Stimulated activated CD4-positive, alpha-beta T cell treated with anti-CD3 and anti-CD28 coated beads, Interleukin-12 subunit alpha, Interleukin-12 subunit beta, amount 100 ng/mL, for 48 hours (primary cell): ENCODE measurements at places on chromosomes 16 and 17.

GRCh38 chr17:47203984-47204721 lies 5.0 kb upstream of the MYL4 start:
- DNase-seq, result peak; percentile 44

DNA sequence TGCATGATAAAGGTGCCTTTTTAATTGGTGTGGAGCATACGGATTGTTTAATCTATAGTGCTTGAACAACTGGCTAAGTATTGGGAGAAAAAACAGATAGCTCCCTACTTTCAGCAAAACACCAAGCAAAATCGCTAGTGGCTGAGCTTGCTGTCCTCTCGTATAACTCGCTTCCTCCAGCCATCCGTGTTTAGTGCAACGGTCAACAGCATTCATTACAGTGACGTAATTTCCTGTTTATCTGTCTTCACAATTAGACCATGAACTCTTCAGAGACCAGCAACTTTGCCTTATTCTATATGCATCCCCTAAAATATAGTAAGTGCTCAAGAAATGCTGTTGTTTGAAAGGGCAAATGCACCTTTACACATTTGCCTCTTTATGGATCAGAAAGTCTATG lies 511.9 kb downstream of the HAPSTR1 start:
- DNase-seq, result no peak

DNA sequence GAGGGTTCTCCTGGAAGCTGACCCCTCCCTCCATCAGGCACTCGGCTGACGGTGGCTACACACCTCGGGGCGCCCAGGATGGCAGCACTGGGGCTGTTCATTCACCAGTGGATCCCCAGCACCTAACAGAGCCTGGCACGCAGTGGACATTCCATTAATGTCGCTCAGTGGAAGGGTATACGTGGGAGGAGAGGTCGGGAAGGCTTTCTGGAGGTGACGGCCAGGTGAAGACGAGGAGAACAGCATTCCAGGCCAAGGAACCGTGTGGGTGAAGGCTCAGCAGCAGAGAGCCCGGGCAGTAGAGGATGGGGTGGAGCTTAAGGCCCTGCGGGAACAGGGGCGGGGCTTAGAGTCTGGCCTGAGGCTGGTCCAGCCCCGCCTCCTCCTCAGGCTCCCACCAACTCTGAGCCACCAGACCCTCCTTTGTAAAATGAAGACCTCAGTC lies 2.5 kb upstream of the HS3ST6 start:
- no peak for DNase-seq

DNA sequence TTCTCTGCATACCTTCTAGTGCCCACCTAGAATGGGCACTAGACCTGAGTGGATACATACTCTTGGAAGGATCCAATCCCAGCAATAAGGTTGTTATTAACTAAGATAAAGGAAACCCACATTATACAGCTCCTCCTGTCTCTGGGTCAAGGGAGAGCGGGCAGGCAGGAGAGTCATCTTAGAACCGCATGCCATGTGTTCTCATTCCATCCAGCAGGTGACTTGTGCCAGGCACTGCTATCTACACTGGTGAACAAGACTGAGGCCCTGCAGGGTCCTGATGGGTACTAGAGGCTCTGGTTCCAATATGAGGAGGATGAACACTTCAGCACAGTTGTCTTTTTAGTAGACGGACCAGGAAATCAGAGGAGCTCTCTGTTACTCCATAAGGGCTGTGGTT lies 5.9 kb upstream of the CD300H start:
- DNase-seq, result no peak

DNA sequence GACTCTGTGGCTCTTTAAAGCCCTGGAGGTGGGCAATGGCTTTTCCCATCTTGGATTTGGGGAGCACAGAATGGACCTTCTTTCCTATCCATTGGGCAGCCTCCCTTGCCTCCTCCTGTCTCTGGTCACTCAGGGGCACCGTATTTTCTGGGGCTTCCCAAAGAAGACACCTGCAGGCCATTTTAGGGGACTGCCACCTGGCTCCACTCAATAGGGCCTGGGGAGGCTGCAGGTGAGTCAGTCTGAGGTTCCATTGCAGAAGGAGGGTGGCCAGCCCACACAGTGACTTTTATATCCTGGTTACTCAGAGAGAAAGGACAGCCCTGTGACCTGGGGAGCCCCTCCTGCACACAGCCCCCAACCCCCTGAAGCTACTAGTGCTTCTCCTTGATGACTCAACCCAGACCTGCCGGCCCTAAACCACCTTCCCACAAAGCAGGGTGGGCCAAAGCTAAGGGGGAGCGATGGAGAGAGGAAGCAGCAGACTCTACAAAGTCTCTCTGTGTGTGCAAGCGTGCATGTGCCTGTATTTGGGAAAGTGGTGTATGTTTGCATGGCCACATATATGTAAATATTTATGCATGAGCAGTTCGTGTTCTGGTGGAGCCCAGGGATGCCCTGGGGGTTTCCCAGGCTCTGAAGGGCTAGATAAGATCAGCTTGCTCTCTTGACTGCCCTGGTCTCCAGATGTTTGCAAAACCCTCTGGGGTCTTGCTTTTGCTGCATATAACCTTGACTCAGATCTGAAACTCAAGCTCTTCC lies 5.0 kb downstream of the CX3CL1 start:
- DNase-seq, result peak; percentile 15

DNA sequence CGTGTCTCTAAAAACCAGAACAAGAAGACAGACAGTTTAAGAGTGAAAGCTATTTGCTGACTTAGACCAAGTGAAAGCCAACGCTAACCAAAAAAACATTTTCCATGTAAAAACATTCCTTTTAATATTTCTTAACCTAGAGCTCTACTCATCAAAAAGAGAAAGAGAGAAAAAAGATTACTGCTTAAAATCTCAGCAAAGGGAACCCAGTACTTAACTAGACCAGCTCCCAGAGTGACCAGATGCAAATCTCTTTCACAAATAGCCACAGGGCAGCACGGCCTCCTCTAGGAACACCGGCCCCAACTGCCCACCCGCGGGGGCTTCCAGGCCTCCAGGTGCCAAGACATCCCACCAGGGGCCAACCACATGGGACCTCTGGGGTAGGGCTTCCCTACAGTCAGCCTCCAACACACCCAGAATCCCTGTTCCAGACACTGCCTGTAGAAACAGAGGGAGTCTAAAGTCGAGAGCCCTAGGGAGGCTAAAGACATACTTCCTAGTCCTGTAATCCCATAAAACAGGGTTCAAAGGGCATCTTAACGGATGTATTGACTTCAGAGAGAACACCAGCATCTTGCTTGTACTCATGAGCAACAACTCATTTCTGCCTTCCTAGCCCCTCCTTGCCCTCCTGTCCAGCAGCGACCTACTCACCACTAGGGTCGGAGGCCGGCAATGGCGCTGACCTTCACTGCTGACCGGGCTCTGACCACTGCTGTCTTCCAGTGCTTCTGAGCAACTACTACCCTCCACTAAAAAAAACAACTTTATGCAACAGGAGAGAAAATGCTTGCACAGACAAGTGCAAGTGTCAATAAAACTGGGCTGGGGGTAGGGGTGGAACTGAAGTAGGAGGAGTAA lies 21.3 kb downstream of the ZCCHC14 start:
- no peak for DNase-seq

- peak; percentile 60 for DNase-seq
These were observed 276.5 kb downstream of the XYLT1 start for GRCh38 chr16:17194190-17194780.

GRCh38 chr17:75561927-75562603 lies 25.5 kb upstream of the MYO15B start:
- no peak for DNase-seq
